ENCODE measurements at places on chromosomes 7 and 10. TPM values are rescaled to one million over a fixed set of nuclear protein-coding genes. Genes with fewer than 3 reads are reported as not detected.

MOGAT3 gene
- total RNA-seq, result not detected

LRIT1 gene
- not detected for total RNA-seq

TMEM236 gene
- not detected for total RNA-seq

WAPL gene
- 15.5 TPM for total RNA-seq

SPDYE16 gene
- not detected for total RNA-seq

AKR1D1 gene
- total RNA-seq, result not detected

GPR26 gene
- total RNA-seq, result not detected

TMEM270 gene
- total RNA-seq, result not detected

OPN4 gene
- not detected for total RNA-seq
